Stimulated activated CD4-positive, alpha-beta T cell treated with anti-CD3 and anti-CD28 coated beads, Interleukin-15, amount 100 ng/mL, for 1 hour (primary cell): ENCODE measurements at places on chromosomes 13 and 19.

GRCh38 chr19:14031719-14032480, at the start of gene IL27RA:
Gene IL27RA (plus strand): TSS chr19:14031762. CDS start chr19:14031873, 111 bp downstream.
- DNase-seq: peak; percentile 65

DNA sequence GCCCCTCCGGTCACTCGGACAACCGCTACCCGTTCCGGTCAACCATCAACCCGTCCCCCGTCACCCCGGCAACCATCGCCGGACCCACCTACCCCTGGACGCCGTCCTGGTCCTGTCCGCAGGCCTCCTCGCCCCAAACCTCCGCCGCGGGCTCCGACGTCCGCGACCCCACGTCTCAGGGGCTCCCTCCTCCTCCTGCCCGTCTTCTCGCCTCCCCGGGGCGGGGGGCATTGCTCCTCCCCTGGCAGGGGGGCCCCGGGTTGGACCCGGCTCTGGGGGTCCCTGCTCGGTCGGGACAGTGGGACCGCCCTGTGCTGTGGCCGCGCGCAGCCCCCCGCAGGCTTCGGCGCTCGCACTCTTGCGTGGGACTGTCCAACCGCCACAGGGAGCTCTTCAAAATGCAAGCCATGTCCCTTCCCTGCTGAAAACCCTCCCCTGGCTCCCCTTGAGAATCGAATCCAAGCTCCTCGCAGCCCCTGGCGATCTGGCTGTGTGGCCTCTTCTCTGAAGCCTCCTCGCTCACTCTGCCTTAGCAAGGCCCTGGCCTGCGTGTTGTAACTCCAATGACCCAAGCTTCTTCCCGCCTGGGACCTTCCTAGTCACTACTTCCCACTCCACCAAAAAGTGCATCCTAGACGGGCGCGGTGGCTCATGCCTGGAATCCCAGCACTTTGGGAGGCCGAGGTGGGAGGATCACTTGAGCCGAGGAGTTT, 8.4 kb downstream of the EPHX3 start:
- no peak for DNase-seq

DNA sequence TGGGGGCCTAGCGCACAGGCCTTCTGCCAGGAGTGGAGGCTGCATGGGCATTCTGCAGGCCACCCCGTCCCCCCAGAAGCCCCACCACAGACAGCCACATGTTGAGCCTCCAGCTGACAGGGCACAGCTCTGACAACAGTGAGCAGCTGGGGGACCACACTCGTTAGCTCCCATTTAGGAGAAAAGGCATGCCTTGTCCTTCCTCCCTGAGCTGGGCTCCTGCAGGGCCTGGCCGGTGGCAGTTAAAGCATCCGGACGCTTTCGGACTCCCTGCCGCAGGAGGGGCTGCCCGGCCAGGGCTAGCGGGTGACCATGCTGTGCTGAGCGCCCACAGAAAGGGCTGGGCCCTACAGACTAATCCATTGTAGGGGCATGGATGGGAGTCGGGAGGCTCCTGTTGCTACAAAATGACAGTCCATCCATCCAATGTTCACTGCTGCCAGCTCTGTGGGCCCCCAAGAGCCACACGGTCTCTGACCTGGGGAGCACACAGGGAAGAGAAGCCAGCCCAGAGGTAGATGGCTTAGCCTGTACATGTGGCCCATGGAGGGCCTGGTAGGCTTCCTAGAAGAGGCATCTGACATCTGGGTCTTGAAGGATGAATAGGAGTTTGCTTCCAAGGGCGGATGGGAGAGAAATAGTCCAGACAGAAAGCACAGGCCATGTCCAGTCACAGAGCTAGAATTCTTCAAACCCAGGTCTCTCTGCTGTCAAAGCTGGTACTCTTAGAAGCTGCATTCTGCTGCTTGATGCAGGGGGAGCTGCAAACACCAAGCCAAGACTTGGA, 116.5 kb upstream of the VSTM2B start:
- no peak for DNase-seq

- DNase-seq: no peak
Measured at GRCh38 chr13:60356970-60357369, 40.0 kb upstream of the TDRD3 start.

GRCh38 chr13:112796190-112796915, 106.5 kb downstream of the ATP11A start:
- DNase-seq: no peak

DNA sequence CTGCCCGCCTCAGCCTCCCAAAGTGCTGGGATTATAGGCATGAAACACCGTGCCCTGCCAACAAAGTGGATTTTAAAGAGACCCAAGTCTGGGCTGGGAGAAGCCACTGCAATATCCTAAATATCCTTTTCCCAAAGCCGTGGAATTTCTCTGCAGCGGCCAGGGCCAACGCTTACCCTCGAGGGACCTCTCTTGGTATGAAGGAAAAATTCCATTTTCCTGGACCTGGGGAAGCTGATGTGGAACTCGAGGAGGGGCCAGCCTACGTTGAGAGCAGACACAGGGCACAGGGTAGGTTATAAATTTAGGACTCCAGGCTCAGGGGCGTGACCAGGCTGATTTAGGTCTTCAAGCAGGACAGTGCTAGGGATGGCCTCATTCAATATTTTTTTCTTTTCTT, 17.7 kb upstream of the UPF1 start:
- DNase-seq: no peak

GRCh38 chr13:76958841-76959432, 10.6 kb downstream of the ACOD1 start:
- DNase-seq: no peak

DNA sequence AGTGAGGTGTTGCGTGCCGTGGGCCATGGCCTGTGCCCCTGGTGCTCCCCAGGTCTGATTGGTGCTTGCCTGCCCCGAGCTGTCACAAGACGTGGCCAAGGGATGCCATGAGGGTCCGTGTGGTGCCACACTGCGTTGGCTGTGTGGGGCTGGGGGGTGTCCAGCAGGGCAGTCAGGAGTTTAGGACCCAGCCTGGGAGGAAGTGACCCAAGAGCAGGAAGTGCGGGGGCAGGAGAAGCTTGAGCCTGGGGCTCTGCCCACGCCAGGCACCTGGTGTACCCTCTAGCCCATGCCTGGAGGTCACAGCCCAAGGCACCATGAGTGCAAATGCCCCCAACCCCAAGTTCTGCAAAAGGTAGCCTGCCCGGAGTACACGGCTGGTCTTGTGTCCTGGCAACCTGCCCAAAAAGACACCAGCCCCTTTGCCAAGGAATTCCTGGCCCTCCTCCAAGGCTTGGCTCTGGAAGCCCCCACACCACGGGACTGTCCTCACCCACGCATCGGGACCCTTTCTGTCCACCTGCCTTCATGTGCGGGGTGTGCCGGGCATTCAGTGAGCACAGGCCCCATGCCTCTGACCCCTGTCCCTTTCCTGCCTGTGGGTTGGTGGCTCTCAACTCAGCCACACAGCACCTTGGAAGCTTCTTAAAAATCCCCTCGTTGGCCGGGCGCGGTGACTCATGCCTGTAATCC, 24.9 kb downstream of the MPND start:
- no peak for DNase-seq

DNA sequence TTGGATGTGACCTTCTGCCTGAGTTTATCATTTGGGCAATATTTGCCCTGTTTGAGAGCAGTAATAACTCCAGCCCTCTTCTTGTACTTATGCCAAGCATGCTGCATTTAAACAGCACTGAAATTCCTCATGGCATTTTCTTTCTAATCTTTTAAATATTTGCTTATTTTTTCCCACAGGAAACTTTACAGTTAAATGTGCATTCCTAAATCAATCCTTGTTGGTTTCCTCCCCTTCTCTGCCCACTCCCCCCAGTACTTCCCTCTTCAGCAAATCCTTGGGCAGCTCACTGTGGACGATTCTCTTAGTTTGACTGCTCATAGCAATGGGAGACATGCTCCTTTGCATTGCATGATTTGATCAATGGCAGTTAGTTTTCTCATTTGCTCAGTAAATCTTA, 68.7 kb downstream of the RAP2A start:
- no peak for DNase-seq

GRCh38 chr13:34620074-34620850, 321.8 kb upstream of the NBEA start:
- no peak for DNase-seq

DNA sequence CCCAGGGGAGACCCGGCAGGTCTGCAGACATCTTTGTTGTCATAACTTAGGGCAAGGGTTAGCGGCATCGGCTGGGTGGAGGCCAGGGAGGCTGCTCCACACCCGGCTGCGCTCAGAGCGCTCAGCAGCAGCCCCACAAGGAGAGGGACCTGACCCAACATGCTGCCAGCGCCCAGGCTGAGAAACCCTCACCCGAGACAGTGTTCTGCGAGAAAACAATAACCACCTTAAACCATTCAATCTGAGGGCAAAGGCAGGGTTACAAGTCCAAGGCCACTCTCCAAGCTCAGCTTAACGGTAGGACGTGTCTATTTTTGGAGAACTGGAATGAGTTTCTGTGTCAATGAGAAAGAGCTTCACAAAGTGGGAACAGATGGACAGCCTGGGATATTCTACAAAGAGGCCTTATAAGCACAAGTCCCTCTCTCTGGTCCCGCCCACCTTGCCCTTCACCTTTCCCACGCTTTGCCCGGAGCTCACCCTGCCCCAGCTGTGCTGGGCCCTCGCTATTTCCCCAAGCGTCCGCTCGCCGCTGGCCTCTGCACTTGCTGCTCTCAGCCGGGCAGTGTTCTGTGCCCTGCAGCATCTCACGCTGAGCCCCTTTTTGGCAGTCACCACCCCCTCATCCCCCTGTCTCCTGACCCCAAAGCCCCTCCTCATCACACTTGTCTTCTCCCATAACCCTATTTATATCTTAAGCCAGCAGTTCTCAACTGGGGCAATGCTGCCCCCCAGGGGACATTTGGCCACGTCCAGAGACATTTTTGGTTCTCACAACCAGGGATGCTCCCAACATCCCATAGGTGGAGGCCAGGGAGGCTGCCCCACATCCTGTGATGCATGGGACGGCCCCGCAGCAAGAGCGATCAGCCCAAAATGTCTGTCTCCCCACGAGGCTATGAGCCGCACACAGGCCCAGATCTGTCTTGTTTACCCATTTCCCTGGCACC, 17.6 kb downstream of the PPP1R12C start:
- DNase-seq: no peak

- no peak for DNase-seq
Measured at GRCh38 chr13:94053986-94054593, 425.4 kb downstream of the DCT start.

GRCh38 chr13:60945396-60945795, 470.3 kb downstream of the PCDH20 start:
- DNase-seq: no peak

DNA sequence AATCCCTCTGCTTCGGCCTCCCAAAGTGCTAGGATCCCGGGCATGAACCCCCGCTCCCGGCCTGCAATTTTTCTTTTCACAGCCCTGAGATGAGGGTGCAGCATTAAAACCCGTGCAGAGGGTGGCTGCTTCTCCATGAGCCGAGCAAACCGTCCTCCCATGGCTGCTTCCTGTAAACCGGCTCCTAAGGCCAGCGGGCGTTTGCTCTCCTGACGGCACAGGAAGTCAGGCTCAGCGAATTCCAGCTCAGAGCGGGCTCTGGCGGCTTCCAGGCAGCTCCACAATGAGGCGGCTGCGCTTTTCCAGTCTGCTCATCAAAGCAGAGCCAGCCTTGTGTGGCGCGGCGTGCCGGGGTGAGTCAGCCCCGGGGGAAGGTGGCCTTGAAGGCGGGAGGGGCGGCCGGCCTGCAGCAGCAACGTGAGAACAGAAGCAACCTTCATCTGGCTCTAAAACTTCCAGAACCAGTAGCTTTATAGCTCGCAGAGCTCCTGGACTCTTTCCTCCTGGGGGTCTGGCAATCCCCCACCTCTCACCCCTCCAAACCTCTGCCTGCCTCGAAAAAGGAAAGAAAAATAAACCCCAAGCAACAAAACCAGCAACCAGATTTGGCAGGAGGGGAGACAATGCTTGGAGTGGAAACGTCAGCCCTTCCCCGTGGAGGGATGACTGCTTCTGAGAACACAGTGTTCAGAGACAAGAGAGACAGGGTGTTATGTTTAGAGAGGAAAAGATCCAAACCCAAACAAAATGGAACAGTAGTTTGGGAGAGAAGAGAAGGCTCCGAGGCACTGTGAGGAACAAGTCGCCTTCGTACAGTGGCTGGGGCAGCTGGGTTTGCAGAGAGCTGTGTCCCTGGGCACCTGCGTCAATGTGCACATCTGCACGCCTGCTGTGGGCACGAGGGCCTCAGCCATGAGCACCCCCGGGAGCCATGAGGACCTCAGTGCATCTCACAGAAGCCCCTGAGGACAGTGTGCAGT, 67.8 kb downstream of the GADD45B start:
- DNase-seq: peak; percentile 65

DNA sequence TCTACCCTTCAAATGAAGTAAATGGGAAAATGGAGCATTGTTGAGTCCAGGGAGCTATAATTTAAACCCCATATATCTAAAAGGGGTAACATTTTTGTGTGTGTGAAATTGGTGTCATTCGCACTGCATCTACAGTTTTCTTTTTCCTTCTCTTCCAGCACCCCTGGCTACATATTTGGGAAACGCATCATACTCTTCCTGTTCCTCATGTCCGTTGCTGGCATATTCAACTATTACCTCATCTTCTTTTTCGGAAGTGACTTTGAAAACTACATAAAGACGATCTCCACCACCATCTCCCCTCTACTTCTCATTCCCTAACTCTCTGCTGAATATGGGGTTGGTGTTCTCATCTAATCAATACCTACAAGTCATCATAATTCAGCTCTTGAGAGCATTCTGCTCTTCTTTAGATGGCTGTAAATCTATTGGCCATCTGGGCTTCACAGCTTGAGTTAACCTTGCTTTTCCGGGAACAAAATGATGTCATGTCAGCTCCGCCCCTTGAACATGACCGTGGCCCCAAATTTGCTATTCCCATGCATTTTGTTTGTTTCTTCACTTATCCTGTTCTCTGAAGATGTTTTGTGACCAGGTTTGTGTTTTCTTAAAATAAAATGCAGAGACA, 28.6 kb downstream of the ALOX5AP start:
- DNase-seq: no peak

DNA sequence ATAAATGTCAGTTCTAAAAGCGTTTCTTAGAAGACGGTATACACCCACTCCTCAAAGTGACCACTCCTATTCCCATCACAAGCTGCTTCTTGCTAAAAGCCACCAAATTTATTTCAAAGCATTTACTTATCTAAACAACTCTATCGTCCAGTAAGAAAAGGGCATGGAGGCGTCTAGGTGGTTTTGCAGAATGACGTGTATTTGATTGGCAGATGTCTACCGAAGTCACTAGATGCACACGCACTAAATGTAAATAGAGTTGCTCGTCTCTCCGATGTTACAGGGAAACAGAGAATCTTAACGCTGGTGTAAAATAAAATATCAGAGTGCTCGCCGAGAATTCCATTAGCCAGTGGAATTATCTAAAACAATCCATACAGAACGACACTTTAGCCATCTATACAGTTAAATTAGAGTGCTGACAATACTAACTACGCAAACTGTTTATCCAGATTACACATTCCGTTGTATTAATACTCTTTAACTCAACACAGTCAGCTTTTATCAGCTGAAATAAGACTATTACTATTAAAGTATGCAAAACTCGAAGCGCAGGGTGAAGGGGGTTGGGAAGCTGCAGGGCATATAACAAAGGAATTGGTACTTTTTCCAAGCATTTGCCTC, 1.9 kb downstream of the KLF12 start:
- DNase-seq: no peak

GRCh38 chr19:57708641-57709361, at the start of gene ZNF154:
Gene ZNF154 (minus strand): TSS chr19:57709204. CDS start chr19:57708971, 233 bp downstream.
- DNase-seq: peak; percentile 5

GRCh38 chr13:46893798-46894560, 2.9 kb downstream of the HTR2A start:
- DNase-seq: peak; percentile 57
